Omental fat pad (tissue), 4 donors: ENCODE measurements at places on chromosomes 4 and X.

DNA sequence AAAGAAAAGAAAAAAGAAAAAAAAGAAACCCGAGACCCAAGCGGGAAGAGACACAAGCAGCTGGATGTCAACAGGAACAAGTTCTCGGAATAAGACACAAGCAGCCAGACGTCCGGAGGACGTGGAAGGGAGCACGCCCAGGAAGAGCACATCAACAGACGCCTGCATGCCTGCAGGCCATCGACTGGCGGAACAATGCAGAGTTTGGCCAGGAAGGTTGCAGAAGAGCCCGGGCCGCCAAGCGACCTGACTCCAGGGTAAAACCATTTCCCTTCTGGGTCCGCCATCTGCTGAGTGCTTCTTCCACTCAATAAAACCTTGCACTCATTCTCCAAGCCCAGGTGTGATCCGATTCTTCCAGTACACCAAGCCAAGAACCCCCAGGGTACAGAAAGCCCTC lies 95.6 kb upstream of the PRR32 start:
- no peak for DNase-seq

DNA sequence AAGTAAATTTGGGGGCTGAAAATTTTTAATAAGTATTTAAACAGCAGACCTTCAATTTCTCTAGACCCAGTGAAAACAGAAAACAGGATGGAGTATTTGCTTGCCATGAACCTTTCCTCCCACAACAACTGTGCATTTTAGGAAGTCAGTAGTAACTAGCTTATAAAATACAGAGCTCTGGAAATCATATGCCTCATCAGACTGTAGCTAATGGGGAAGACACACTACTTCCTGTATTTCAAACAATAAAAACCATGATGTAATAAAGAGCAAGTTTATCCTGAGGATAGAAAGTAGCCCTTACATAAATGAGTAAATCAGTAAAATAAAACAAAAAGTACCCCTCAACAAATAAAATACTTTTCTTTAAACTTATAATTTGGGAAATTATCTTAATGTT lies 280.1 kb upstream of the ZFP42 start:
- no peak for DNase-seq

DNA sequence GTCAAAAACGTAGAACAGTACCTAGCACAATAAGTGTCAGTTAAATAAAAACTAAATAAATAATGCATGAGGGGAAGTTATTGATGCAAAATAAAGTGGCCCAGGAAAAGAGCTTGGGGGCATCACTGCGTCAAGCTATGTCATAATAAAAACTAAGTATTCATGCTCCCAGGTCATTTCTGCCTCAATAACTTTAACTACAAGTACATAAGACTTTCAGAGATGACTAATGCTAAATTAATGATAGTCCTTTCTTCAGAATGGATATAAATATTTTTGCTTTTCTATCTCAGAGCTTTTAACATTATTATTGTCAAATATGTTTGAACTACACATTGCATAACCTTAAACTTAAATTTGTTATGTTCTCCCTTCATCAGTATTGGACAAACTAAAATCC lies 92.2 kb upstream of the MAGEB10 start:
- DNase-seq = no peak

GRCh38 chrX:10611441-10612090 lies 8.8 kb downstream of the MID1 start:
- no peak for DNase-seq

GRCh38 chrX:46959985-46960700 lies 47.9 kb downstream of the JADE3 start:
- no peak for DNase-seq

DNA sequence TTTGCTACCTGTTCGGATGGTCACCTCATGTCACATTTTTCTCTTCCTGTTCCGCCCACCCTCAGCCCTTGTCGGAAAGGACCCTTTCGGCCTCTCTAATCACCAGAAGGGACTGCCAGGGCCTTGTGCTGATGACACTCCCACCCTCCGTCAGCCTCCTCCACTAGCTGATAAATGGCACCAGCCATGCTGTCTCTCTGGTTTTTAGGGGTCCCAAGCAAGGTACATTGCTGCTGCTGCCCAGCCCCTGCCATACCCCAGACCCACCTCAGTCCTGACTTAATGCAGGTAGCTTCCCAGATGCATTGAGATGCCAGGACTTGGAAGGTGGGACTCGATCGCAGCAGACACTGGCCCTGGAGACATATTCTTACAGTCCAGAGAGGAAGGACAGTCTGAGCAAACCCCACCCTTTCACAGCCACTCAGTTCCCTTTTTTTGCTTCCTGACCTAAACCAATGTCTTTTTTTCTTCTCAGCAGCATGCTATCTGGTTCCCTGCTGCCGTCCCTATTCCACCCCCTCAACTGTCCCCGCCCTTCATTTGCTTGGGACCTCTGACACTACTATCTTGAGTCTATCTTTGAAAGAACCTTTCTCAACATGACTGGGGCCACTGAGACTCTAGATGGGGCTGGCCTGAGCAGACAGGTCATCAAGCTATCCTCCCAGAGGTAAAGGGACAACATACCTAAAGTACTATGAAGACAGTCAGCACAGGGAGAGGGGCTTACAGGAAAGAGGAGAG lies at the start of gene BTK:
BTK (minus strand) TSS at position 397 of the 747 bp plus-strand sequence. CDS start 10,907 bp downstream, outside the sequence.
- DNase-seq = no peak

- DNase-seq = no peak
These were observed 41.9 kb upstream of the NEUROG2 start for GRCh38 chr4:112557676-112558411.
